ENCODE measurements at places on chromosomes 16 and 17. TPM values are rescaled to one million over a fixed set of nuclear protein-coding genes. Genes with fewer than 3 reads are reported as not detected.
A peak's percentile ranks its signal among the peaks of the same experiment; 100 is the strongest.

GRCh38 chr16:30786936-30787612 lies at the start of gene ZNF629:
TSS of gene ZNF629 (minus strand) at chr16:30787205. CDS start at chr16:30784482, 2,723 bp downstream.
- peak; percentile 88 for ATAC-seq

GRCh38 chr17:43766413-43767052 lies 7.9 kb upstream of the SOST start:
- ATAC-seq = peak; percentile 48

DNA sequence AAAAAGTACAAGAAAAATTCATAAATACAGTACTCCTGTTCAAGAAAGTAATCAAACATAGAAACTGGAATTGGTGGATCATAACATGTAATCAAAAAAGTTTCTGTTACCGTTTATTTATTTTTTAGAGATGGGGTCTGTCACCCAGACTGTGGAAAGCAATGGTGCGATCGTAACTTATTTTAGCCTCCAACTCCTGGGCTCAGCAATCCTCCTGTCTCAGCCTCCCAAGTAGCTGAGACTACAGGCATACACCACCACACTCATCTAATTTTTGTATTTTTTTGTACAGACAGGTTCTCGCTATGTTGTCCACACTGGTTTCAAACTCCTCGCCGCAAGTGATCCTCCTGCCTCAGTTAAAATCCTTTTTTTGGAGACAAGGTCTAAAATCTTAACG lies 22.5 kb downstream of the ARHGAP17 start:
- ATAC-seq = no peak

- ATAC-seq = no peak
Measured at GRCh38 chr16:88796278-88796677, 7.3 kb upstream of the CDT1 start.

- ATAC-seq = peak; percentile 5
Measured at GRCh38 chr17:67244431-67245072, 444 bp downstream of the HELZ start.

GRCh38 chr16:71880176-71880575 lies 3.8 kb downstream of the ZNF821 start:
- ATAC-seq = no peak

DNA sequence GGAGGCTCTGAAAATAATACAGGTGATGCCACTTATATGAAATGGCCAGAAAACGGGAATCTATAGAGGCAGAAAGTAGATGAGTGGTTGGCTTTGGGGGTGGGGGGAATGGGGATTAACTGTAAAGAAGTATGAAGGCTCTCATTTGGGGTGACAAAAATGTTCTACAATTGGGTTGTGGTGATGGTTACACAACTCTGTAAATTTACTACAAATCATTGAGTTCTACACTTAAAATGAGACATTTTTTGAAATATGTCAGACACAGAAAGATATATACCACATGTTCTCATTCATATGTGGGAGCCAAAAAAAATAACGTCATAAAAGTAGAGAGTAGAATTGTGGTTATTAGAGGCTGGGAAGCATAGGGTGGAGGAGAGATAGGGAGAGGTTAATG lies 25.7 kb downstream of the ARHGAP17 start:
- ATAC-seq = no peak

DNA sequence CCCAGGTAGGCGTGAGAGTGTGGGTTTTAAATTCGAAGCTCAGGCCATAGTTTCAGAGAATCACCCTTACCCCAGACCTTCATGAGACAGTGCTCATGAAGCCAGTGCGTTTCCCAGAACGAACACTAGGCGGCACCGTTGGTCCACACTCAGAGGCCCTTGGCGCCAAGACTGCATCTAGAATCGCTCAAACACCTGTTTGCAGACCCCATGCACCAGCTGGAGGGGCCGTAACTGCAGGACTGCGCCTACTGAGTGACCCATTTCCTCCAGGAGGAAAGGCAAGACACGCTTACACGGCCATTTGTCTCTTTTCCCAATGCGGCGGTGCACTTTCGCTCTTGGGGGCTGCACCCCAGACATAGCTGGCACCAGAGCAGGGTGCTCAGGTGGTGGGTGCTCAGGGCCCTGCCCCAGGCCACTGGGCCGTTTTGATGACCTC lies 34.0 kb downstream of the ADGRG5 start:
- ATAC-seq = peak; percentile 64

DNA sequence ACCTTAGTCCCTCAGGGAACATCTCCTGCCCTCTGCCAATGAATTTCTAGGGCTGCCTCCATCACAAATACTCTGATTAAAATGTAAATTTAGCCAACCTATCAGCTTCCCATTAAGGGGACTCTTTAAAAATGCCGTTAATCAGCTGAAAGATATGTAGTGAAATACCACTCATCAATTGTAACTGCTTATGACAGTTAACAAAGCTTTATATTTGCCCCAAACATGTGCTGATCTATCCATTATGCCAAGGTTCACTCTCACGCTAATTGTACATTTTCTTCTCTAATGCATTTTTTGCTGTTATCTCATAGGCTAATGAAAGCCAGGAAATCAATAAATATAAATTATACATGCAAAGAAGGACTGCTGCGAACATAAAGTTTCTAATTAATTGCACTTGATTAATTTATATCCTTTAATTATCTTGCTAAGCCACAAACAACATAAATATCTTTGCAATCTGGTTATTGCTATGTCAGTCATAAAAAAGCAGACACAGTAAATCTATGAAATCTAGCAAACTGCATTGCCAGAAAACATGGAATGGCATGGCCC lies 601.4 kb upstream of the SALL1 start:
- no peak for ATAC-seq

DNA sequence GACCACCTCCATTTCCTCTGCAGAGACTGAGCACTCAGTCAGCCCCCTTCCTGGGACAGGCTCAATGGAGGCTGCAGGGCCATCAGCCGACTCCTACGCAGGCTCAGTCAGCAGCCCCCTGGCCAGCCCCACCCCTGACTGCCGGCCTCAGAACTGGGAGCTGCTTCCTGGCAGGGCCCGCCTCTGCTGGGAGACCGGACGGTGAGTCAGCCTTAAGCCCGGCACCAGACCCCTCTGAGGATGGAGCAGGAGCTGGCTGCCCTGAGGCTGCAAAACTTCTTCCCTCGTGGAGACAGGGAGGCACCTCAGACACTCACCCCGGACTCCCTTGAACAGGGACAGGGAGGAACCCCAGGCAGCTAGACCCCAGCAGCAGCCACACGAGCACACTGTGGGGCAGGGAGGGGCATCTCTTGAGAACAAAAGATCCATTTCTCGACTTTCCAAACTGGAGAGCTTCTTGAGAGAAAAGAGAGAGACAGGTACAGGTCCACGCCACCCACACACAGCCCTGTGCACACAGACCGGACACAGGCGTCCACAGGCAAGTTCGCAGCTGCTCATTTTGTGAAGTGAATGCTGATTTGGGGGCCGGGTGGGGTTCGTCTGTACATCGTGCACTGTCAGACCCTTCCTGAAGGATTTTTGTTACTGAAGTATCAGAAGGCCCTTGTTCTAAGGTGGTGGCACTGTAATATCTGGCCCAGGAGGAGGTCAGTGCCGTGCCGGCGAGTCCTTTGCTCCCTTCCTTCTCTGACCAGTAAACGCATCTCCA lies 1.3 kb upstream of the TUBB3 start:
- ATAC-seq = peak; percentile 60

- ATAC-seq = no peak
Measured at GRCh38 chr17:51421525-51421924, 161.2 kb downstream of the UTP18 start.

- ATAC-seq = peak; percentile 70
Measured at GRCh38 chr16:88527186-88527936, 42.8 kb upstream of the ZC3H18 start.

GRCh38 chr17:61188081-61188480 lies 211.6 kb upstream of the TBX2 start:
- no peak for ATAC-seq

GRCh38 chr16:88970050-88970449 lies 7.0 kb downstream of the CBFA2T3 start:
- ATAC-seq = no peak

GRCh38 chr17:43994272-43995149 lies 9.9 kb upstream of the NAGS start:
- peak; percentile 83 for ATAC-seq

DNA sequence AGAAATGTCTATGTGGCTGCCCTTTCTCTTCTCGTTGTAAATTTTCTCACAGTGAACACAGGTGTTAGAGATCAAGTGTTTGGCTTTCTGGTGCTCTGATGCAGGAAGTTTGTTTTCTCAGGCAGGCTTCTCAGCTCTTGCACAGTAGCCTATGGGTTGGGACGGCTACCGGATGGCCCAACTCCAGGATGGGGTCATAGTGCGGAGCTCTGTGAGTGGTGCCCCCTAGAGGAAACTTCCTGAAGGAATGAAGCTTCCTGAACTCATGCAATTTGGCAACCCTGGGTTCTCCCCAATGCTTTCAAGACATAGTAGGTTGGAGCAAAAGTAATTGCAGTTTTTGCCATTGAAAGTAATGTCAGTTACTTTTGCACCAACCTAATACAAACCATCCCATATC lies 407.5 kb upstream of the HSBP1 start:
- no peak for ATAC-seq

DNA sequence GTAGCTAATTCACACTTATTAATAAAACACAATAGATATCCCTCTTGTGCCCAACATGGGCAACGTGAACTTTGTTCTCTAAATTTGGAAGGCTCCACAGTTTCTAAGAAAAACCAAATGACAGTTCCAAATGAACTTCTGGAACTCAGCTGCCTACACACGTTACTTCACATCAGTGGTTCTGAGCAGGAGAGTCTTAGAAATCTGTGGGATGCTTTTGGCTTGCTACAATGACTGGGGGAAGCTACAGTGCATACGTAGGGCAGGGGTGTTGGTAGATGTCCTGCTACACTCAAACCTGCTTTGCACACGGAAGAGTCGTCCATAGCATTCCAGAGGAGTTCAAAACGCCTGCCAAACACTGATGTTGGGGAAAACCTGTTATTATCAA lies 8.0 kb downstream of the TXNDC11 start:
- no peak for ATAC-seq

GRCh38 chr16:67040906-67041305 lies 12.0 kb downstream of the CBFB start:
- peak; percentile 28 for ATAC-seq

The LRRC37B gene
- 13.9 TPM for total RNA-seq

The AOC3 gene
- total RNA-seq = 85.8 TPM

The G6PC1 gene
- not detected for total RNA-seq

The SLC16A11 gene
- 0.32 TPM for total RNA-seq

The GPRC5C gene
- 14.1 TPM for total RNA-seq
